Left renal pelvis (tissue), 4 donors: ENCODE measurements at places on chromosomes 3 and 15. TPM values are rescaled to one million over a fixed set of nuclear protein-coding genes. Genes with fewer than 3 reads are reported as not detected.

Gene MOBP
- polyA plus RNA-seq: 0.04 TPM

Gene ZNF592
- 28.6 TPM for polyA plus RNA-seq

Gene TMEM40
- polyA plus RNA-seq: 1.8 TPM

Gene LAMB2
- polyA plus RNA-seq: 379 TPM

Gene KNL1
- polyA plus RNA-seq: 18.2 TPM

Gene LYZL4
- polyA plus RNA-seq: not detected

Gene RETNLB
- polyA plus RNA-seq: not detected

Gene ABHD17C
- polyA plus RNA-seq: 40.2 TPM

Gene ROPN1
- not detected for polyA plus RNA-seq

Gene TRAT1
- 0.40 TPM for polyA plus RNA-seq

Gene THUMPD3
- polyA plus RNA-seq: 43.9 TPM

Gene FSTL1
- 1,602 TPM for polyA plus RNA-seq

Gene AADACL2
- not detected for polyA plus RNA-seq

Gene GDPGP1
- 5.0 TPM for polyA plus RNA-seq

Gene GHSR
- not detected for polyA plus RNA-seq

Gene GRK7
- polyA plus RNA-seq: 0.06 TPM

Gene GREM1
- polyA plus RNA-seq: 0.26 TPM

Gene AADAC
- 0.21 TPM for polyA plus RNA-seq

Gene INO80
- 21.4 TPM for polyA plus RNA-seq

Gene CSPG5
- 0.93 TPM for polyA plus RNA-seq

Gene XIRP1
- 0.08 TPM for polyA plus RNA-seq

Gene NUP210
- polyA plus RNA-seq: 27.2 TPM

Gene XRN1
- polyA plus RNA-seq: 24.5 TPM

Gene PLCH1
- polyA plus RNA-seq: 0.38 TPM

Gene FOXB1
- not detected for polyA plus RNA-seq

Gene KNG1
- 169 TPM for polyA plus RNA-seq

Gene OR5K2
- 0.55 TPM for polyA plus RNA-seq

Gene SLC51B
- 1.5 TPM for polyA plus RNA-seq

Gene SLC22A14
- 0.78 TPM for polyA plus RNA-seq

Gene PODXL2
- polyA plus RNA-seq: 46.5 TPM

Gene SLC24A1
- 15.2 TPM for polyA plus RNA-seq

Gene C3orf49
- polyA plus RNA-seq: 0.56 TPM

Gene GOLGA6L7
- 0.66 TPM for polyA plus RNA-seq

Gene OXNAD1
- 18.7 TPM for polyA plus RNA-seq

Gene TM6SF1
- 2.4 TPM for polyA plus RNA-seq
